Left lobe of liver (tissue), 2 donors: ENCODE measurements at places on chromosomes 4 and X. TPM values are rescaled to one million over a fixed set of nuclear protein-coding genes. Genes with fewer than 3 reads are reported as not detected.

YY2 gene
- total RNA-seq: 0.53 TPM

SYTL5 gene
- total RNA-seq: 2.4 TPM

UCHL1 gene
- 1.0 TPM for total RNA-seq

ZNF157 gene
- total RNA-seq: not detected

RNF212 gene
- total RNA-seq: 0.25 TPM

GUCY1A1 gene
- 4.9 TPM for total RNA-seq

SSX4 gene
- not detected for total RNA-seq

MGAT4D gene
- total RNA-seq: not detected

FAM53A gene
- total RNA-seq: 2.2 TPM

FGF13 gene
- total RNA-seq: 0.55 TPM

DNA sequence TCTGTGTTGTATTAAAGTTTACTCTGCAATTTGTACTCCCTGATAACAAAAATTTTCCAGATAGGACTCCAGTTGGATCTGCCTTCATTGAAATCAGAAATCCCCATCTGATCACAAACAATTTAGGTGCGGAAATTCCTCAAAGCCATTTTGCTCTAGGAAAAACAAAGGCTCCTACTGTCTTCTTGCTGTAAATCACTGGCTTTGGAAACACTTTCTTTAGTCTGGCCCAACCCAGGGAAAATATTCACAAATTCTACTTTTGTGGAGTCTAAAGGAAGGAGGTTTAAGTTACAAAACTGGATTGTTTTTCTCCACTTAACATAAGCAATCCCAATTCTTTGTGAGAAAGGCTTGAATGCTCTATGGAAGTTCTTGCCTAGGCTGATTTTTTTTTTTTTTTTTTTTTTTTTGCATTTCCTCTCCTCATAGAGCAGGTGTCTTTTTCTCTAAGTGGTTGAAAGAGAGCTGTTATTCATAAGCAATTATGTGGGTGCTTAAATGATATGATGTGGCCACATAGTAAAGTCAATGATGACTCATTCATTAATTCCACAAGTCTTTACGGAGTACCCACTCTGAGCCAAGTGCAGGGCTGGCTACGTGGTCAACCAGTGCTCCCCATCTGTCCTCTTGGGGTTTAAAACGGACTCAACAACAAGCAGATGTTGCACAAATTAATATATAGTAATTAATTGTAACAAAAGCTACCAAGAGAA, 261.4 kb downstream of the LDB2 start:
- DNase-seq: no peak

- no peak for DNase-seq
These were observed 142.2 kb downstream of the SH2D1A start for GRCh38 chrX:124488412-124489161.

- DNase-seq: no peak
These were observed 30.0 kb downstream of the ITM2A start for GRCh38 chrX:79336869-79337815.

DNA sequence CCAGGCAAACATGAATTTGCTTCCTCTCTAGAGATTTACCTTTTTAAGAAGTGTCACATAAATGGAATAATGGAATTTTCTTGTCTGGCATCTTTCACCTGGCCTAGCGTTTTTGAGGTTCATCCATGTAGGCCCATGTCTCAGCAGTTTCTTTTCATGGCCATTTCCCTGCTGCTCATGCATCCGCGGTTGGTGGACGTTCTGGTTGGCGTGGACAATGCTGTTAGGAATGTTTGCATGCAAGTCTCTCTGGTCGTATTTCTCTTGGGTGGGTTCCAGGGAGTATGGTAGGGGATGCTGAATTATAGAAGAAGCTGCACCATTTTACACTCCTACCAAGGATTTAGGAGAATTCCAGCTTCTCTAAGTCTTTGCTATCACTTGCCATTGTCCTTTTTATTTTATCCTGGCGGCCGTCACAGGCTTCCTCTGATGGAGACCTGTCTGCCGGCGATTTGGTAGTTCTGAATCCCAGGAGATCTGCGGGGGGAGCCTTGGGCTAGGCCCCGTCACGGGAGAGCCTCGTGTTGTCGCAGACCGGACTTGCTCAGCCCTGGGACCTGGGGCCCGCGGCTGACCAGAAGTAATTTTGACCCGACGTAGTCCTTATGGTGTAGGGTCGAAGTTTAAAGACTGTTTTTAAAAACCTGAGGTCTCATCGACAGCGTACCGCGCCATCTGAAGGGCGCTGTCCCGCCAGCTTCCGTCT, 56.9 kb upstream of the TADA2B start:
- no peak for DNase-seq
